NCI-H2029 treated with DMSO at 0.1 percent for 48 hours (cell line): ENCODE measurements at places on chromosomes 5 and 9.

- no peak for DNase-seq
These were observed 9.6 kb downstream of the ROPN1L start for GRCh38 chr5:10451137-10451824.

DNA sequence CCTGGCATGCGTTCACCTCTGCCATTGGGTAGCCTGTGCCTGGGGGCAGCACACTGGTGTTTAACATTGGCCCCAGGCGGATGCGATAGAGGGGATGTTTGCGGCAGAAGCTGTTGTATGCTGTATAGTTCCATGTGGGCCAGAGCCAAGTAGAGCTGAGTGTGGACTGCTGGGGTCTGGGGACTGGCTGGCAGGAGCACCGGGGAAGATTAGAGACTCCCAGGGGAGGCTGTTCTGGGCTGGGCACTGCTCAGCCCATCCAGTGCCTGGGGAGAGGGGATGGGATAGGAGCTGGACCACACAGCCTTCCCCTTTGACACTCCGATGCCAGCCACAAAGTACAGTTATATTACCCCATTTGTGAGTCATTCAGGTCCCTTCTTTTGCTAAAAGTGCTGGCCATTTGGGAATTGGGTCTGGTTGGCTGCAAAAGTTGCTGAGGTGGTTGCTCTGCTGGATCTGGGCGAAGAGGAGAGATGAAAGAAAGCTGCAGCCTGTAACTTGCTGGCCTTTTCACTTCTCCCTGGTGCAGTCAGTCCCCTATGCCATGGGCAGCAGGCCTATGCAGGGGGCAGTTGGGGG is 73.8 kb downstream of the RGS3 start:
- DNase-seq: no peak

- no peak for DNase-seq
These were observed 75.0 kb upstream of the RAD23B start for GRCh38 chr9:107208121-107208520.

- no peak for DNase-seq
These were observed 50.3 kb downstream of the ALG2 start for GRCh38 chr9:99171225-99172123.

DNA sequence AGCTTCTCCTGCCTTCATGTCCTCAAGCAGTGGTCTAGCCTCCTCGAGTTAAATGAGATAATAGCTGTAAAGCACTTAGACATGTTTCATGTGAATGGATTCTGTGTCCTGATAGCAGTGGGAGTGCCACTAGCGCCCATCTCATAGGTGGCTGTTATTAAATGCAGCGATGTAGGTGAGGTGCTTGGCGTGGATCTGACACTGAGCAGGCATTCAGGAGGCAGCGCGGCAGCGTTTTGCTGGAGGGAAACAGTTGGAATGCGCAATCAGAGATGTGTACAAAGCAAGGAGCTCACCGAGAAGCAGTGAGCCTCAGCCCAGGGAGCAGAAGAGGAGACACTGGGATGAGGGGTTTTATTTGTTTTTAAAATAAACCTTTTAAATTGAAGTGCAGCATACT is 106.6 kb downstream of the RGS3 start:
- no peak for DNase-seq

DNA sequence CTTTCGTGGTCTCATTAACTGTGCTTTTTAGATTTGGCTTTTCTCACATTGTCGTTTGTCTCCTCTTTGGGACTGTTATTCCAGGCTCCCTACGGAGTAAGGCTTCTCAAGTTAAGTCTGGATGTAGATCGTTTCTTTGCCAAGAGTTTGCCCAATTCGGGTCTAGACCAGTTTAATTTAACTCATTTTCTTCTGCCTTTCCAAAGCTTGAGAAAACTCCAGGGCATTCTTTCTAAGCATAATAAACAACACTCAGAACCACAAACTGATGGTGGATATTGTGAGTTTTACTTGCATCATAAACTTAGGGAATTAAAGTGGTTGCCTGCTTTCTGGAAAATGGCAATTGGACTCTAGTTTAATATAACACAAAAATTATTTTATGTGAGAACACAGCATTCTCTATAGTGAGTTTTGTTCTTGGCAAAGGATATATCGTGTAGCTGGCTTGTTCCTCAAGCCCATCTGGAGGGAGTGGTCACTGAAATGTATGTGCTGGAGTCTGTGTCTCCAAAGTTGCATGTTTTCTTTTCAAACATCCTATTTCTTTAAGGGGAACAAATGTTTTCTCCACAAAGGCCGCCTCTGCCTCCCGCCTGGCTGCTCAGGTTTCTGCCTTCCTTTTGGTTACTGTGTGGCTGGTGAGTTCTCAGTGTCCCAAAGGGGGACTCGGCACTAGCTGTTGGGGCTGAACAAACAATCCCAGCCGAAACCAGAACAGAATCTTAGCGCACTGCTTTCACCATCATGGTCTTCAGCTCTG is 211.3 kb upstream of the FBN2 start:
- DNase-seq: no peak

DNA sequence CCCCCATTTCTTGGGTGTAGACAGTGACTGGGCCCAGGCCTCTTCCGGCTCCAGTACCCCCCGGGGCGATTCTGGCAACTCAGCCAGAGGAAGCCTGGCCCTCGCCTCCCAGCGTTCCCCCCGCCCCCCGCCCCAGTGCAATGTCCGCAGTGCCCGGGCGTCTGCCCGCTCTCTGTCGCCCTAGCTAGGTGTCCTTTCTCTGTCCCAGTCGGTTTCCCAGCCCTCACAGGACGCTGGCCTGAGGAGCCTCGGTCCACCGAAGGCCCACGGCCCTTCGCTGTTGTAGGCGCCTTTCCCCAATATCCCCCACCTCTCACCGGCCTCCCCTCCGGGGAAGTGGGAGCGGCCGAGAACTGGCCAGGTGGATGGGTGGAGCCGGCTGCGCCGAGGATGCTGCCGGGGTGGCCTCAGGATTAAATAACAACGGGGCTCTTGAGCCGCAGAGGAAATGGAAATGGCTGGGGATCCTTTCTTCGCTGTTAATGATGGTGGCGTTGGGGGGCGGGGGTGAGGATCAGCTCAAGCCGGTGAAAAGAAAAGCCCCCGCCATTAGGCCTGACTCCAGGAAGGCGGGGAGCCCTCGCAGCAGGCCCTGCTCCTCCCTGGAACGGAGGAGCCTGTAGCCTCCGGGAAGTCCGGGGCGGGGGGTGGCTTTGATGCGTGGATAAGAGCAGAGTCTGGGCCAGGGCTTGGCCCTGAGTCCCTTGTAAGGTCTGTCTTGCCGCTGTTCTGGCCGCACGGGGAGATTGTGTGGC is 1.1 kb upstream of the SPRY4 start:
- no peak for DNase-seq

GRCh38 chr5:116452774-116453368 is 121.8 kb downstream of the SEMA6A start:
- DNase-seq: peak; percentile 5

GRCh38 chr5:138872841-138873465 is 2.2 kb downstream of the LRRTM2 start:
- no peak for DNase-seq

DNA sequence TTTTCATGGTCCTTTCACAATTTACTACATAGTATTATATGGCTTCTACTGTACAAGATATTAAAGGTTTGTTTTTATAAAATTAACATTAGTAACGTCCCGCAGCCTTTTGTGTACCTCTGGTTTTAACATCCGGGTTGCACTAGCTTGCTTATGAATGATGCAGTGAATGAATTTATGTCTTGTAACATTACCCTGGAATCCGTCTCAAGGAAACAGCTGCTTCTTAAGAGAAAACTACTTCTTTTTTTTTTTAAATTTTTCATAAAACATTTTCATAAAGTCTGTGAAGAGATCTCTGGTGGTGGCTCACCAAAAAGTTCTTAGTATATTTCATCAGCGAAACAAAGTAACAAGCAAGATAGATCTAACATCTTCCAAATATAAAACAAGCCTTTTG is 23.6 kb downstream of the MARCHF3 start:
- DNase-seq: no peak

DNA sequence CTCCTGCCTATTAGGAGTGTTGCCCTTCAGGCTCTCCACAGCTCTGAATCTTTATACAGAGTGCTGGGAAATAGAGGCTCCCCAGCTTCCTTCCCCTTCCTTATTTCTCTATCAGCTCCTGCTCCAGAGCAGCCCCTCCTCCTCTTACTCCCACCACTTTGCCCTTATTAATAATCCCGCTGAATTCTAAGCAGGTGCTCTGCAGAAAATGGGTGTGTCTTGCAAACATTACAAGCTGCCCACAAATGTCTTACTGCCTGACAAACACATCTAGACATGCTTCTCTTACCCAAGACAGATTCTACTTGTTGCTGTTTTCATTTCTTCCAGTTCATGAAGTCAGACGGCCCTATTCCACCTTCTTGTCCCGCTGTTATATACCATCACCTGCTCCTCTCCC is 6.4 kb downstream of the PHF24 start:
- no peak for DNase-seq

DNA sequence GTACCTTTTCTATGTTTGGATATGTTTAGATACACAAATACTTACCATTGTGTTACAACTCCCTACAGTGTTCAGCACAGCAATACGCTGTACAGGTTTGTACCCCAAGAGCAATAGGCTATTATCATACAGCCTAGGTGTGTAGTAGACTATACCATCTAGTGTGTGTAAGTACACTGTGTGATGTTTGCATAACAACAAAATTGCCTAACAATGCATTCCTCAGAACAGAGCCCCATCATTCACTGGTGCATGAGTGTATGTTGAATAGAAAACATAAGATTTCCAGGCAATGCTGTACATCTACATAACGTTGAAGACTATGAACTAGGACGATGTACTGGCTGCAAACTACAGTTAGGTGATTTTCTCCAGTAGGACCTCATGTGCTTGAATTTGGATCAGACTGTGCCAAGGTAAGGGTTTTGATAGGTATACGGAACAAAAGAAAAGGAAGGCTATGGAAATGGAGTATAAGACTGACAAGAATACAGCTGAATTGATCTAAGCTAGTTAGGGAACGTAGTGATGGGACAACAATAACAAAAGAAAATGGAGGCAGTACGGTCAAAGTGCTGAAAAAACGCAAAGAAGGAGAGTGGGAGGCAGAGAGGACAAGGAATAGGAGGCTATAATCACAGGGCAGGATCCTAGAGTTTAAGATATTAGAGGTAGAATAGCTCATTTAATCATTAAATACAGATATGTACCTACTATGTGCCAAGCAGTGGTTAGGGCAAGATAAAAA is 46.9 kb downstream of the FNIP1 start:
- no peak for DNase-seq

- DNase-seq: no peak
These were observed 237.5 kb upstream of the PANK3 start for GRCh38 chr5:168816661-168817060.

GRCh38 chr5:144275329-144275728 is 104.7 kb downstream of the KCTD16 start:
- no peak for DNase-seq

DNA sequence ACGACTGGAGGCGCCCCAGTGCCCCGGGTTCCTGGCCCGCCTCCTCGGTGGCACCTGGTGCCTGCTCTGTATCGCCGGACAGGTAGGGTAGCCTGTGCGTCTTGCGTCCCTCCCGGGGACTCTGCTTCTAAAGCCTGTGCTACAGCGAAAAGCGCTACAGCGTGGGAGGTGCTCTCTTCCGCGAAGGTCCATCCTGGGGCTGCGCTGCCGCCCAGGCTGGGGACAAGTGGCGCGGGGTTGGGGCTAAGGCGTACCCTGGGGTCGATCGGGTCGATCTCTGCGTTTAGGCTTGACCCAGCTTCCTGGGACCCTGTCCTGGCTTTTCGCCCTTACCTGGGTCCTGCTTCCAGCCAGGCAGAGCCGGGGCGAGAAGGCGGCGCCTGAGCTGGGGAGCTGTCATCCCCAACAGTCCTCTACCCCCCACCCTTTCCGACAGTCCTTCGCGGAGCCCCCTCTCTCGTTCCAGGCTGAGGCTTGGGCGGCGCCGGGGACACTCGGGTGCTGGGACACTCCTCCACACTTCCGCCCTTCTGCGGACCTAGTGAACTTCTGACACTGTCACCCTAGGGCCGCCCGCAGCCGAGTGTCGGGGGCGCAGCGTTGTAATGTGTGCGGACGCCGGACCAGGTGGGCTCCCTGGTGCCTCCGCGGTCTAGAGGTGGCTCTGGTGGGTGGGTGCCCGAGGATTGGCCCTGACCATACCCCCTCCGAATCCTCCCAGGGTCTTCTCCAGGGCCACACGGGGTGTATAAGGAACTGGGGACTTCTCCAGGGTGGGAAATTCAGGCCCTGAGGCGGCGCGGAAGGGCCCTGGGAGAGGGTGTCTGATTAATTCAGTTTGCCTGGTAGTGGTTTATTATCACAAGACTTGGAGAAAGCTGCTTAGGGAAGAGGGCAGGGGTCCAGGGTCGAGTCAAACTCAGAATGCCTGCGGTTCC is 328.2 kb downstream of the SH3GL2 start:
- DNase-seq: no peak

GRCh38 chr9:107491081-107492053 is 1.8 kb upstream of the KLF4 start:
- no peak for DNase-seq

GRCh38 chr5:155983954-155984353 is 343.0 kb upstream of the SGCD start:
- DNase-seq: no peak

GRCh38 chr5:179494774-179495526 is 55.4 kb upstream of the RUFY1 start:
- no peak for DNase-seq

DNA sequence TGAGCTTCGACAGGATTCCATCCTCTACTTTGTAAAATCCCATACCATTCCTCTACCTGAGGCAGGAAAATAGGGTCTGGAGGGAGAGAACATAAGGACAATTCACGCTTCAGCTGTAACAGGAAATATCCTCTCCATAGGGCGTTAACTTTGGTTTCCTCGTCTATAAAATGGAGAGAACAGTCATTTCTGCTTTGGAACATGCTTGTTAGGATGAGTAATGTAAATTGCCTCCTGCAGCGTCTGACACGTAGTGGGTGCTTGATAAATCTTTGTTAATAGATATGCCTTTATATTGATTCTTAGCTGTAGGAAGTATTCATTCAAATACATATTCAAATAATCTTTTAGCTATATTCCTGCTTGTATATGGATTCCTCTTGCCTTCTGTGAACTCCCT is 711 bp upstream of the SUB1 start:
- DNase-seq: no peak

DNA sequence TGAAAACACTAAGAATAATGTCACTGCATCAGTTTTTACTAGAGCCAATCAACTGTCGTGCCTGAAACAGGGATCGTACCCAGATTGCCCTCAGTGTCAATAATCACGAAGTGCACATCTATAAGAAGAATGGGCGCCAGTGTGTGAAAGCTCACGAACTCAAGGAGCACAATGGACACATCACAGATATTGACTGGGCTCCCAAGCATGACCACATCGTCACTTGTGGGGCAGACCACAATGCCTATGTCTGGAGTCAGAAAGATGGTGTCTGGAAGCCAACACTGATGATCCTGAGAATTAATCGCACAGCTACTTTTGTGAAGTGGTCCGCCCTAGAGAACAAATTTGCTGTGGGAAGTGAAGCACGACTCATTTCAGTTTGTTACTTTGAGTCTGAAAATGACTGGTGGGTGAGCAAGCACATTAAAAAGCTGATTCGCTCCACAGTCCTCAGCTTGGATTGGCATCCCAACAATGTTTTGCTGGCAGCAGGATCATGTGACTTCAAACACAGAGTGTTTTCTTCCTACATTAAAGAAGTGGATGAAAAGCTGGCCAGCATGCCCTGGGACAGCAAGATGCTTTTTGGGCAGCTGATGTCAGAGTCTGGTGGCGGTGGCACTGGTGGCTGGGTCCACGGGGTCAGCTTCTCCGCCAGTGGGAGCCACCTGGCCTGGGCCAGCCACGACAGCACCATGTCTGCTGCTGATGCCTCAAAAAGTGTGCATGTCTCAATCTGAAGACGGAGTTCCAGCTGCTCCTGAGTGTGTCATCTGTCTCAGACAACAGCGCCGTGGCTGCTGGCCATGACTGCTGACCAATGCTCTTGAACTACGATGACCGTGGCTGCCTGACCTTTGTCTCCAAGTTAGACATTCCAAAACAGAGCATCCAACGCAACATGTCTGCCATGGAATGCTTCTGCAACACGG is 32.2 kb downstream of the NSA2 start:
- DNase-seq: no peak
